WTC11 (cell line): ENCODE measurements at places on chromosomes 1 and 21.

- no peak for DNase-seq
Observed at GRCh38 chr1:12006167-12006921, 13.0 kb upstream of the MIIP start.

DNA sequence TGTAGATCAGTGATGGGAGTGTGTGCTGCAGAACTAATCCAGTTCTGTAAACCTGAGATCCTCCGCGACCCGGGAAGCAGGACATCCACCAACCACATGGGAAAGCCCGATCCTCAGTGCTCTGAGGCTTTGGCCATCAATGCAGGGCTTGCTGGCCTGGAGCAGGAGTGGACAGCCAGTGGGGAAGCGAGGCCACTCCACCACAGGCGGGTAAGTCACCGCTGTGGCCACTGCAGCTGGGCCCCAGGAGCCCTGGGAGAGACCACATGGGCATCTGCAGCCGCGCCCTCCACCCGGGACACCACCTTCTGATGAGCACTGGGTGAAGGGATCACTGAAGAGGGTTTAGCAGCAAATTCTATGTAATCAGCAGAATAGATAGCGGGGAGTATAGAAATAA is 811 bp downstream of the KRTAP12-1 start:
- DNase-seq: no peak

DNA sequence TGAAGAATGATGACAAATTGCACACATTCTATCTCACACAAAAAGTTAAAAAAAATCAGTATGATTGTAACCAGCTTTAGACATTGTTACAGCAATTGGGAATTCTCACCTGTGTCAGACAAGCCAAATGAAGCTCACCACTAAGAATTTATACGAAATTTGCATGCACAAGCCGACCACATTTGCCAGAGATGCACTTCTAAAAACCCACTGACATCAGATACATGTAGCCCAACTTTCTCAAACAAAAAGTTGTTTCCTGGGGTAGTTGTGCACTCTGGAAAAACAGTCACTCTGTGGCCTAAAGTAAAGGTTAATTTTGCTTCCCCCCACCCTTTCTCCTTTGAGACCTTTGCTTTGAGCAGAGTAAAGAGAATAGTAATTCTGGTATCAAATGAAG is 67.9 kb upstream of the IL12RB2 start:
- no peak for DNase-seq

GRCh38 chr21:33281096-33281652 is 15.0 kb downstream of the IL10RB start:
- no peak for DNase-seq

- no peak for DNase-seq
Observed at GRCh38 chr21:16363518-16363917, 633.7 kb downstream of the USP25 start.

DNA sequence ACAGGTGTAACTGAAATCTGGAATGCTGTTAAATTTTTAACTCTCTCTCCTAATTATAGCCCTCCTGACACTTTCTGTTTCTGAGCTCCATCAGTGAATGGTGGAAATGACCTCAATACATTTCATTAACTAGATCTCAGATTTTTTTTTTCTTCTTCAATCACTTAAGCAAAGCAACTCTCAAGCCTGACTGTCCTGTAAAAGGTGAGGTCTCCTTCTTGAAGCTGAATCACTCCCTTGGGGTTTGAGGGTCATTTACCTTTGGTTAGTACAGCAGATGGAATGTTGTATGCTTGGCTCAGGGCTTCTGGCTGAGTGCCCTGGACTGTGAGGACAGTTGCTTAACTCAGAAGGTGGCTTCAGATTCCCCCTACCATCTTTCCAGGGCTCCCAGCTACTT is 518.7 kb downstream of the PTPRC start:
- no peak for DNase-seq

DNA sequence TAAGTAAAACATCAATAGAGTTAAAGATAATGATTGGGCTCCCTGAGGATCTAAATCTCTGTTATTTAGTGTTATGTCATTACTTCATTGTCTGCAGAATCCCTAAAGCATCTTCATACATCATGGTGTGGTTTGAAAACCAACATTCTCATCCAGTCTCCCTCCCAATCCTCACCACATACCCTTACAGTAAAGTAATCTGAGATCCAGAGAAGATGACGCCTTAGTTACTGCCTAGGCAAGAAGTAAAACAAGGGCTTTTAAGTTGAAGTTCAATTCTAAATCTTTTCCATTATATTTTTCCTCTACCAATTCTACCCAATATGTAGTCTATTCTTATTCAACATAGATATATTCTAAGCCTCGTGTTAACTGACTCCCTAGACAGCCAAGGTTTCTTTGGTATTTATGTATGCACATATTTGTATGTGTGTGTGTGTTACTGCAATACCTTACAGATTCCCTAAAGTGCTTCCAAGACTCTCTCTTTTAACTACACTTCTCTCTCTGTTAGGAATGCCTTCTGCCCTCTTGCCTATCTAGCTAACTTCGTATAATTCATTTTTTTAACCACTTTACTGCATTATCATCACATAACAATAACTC is 17.3 kb downstream of the DPH5 start:
- DNase-seq: no peak

GRCh38 chr1:119159111-119159510 is 18.7 kb upstream of the WARS2 start:
- no peak for DNase-seq

DNA sequence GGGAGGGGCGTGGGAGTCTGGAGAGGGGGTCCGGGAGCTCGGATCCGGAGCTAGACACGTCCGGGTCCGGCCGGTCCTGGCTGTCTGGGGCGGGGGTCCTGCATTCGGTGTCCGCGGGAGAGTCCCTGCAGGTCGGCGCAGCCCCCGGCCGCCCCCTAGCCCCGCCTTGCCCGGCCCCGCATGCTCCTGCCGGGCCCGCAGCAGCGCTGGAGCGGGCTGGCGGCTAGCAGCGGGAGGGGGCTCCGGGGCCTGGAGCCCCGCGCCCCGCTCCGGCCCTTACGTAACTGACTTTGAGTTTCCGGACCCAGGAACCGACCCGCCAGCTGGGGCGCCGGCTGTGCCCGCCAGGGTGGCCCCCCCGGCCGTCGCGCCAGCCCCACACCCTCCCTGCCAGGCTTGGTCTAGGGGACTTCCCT is 26.9 kb upstream of the EPB41 start:
- DNase-seq: peak; percentile 38

DNA sequence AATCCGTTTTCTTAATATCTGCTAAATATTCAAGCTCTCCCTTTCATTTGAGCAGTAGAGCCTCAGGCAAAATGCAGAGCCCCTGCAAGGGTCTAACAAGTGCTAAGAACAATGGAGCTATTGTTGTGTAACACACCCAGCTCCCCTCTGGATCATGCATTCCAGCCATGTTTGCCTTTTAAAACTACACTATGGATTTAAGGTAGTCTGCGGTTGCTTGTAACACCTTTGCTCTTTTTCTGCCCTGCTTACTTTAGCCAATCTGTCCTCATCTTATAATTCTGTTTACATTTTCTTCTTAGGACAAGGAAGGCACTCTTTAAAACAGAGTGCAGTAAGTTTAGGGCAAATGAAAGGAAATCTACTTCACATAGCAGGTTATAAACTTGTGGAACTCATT is 60.0 kb upstream of the C1orf105 start:
- DNase-seq: peak; percentile 32

DNA sequence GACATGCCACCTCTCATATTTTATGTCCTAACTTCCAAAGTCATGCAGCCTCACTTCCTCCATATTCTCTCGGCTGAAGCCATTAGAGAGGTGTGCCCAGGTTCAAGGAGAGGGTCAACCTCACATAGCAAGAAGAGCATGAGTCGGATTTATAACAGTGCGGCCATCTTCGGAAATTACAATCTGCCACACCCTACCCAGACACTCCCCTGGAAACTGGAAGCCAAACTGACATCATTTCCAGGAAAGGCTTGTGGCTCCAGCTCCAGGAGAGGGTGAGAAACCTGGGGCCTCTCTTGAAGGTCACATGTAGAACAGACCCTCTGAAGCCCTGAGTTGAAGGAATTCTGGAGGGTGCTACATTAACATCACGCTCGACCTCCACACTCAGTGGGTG is 73.5 kb downstream of the RRAGC start:
- no peak for DNase-seq

DNA sequence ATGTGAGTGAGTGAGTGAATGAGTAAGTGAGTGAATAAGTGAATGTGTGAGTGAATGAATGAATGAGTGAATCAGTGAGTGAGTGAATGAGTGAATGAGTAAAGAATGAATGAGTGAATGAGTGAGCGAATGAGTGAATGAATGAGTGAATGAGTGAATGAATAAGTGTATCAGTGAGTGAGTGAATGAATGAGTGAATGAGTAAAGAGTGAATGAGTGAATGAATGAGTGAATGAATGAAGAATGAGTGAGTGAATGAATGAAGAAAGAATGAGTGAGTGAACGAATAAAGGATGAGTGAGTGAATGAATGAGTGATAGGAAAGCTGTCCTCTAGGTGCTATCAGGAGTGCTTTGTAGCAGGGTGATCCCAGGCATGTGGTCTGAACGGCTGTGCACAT is 35.7 kb downstream of the CFAP74 start:
- no peak for DNase-seq

- DNase-seq: no peak
Observed at GRCh38 chr1:221643404-221644144, 98.3 kb downstream of the DUSP10 start.

DNA sequence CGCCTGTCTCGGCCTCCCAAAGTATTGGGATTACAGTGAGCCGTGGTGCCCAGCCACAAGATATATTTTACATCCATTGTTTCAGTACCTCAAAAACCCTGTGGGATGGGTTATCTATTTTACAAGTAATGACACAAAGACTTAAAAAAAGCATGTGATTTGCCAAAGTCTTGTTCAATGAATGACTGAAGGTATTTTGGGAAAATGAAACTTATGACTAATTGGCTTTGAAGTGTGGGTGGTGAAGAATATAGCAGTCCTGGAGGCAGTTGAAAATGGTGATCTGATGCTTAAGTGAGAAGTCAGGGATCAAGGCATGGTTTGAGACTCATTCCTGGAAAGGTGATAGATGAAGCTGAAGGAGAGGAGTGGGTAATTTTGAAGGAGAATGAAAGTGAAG is 3.0 kb downstream of the SWT1 start:
- no peak for DNase-seq

- DNase-seq: peak; percentile 29
Observed at GRCh38 chr21:36245649-36246048, 74.3 kb upstream of the MORC3 start.

- no peak for DNase-seq
Observed at GRCh38 chr1:52523376-52523775, 29.5 kb downstream of the TUT4 start.

DNA sequence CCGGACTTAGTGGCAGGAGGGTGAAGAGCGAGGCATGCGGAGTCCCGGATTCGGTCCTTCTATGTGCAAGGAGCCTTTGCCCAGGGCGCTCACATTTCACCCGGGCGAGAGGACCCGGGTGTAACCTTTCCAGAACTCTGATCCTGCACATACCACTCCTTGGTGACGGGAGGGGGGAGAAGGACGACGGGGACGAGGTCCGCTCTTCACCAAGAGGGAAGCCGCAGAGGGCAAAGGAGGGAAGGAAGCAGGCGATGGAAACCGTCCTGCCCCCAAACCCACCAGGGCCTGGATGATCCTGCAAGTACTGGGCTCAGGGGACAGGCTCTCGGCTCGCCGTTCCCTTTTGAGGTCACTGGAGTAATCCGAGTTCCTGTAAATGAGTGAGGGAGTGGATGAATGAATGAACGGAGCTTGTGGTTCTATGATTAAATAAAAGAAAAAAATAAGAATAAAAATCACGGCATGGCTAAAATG is 993 bp downstream of the SYPL2 start:
- DNase-seq: peak; percentile 28

DNA sequence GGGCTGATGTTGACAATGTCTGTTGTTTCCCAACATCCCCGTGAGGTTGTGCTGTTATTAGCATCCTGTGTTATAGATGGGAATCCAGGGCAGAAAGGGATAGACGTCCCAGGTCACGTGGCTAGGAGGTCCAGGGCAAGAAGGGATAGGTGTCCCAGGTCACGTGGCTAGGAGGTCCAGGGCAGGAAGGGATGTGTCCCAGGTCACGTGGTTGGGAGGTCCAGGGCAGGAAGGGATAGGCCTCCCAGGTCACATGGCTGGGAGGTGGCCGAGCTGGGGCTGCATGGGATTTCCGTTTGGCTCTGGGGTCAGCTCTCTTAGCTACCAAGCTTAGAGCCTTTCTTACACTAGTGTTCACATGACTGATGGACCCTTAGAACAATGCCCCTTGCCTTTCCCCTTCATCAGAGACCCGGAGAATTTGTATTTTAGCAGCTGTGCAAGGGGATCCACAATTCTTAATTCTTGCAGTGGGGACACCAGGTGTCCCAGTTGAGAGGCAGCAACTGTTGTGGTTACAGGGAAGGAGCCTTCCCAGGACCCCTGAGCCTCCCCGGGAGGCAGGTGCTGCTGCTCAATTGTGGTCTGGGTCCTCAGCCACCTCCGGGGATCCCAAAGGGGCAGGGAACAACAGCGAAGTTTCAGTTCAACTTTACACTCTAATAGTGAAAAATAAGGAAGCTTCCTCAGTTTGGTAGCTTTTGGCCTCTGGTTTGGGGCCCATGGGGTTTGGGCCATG is 69.2 kb downstream of the UMODL1 start:
- no peak for DNase-seq

DNA sequence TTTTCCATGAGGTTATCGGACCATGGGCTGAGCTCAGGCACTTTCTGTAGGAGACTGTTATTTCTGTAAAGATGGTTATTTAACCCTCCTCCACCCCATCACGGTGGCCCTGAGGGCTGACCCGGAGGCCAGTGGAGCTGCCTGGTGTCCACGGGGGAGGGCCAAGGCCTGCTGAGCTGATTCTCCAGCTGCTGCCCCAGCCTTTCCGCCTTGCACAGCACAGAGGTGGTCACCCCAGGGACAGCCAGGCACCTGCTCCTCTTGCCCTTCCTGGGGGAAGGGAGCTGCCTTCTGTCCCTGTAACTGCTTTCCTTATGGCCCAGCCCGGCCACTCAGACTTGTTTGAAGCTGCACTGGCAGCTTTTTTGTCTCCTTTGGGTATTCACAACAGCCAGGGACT is 2.6 kb upstream of the CCDC28B start:
- DNase-seq: no peak

DNA sequence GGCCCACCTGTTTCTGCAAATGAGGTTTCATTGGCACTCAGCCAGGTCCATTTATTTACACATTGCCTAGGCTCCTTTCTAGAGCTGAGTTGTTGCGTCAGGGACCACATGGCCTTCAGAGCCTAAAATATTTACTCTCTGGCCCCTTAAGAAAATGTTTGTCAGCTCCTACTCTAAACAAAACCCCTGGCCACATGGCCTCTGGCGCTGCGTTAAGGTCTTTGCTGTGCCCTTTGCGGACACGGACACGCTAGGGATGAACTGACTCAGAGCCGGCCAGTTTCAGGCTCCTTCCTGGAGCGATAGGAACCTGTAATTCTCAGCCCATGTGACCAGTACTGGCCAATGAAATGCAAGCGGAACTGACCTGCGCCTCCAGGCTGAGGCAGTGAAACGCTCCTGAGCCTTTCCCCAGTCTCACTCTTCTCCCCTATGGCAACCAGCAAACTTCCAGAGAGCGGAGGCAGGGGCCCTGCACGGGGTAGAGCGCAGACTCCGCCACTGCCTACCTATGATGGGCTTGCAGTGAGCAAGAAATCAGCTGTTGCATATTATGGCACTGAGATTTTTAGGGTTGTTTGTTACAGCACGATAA is 160.3 kb downstream of the ETS2 start:
- peak; percentile 50 for DNase-seq

GRCh38 chr1:69410457-69410850 is 157.3 kb upstream of the LRRC7 start:
- DNase-seq: no peak
